ENCODE measurements at places on chromosomes 12 and 14.
A peak's percentile ranks its signal among the peaks of the same experiment; 100 is the strongest.

GRCh38 chr12:6950811-6951540, at the start of gene PTPN6:
Gene PTPN6, plus strand, starts transcription at chr12:6951356. Its CDS starts 157 bp downstream, at chr12:6951513.
- DNase-seq, result no peak

GRCh38 chr12:118136559-118137003, 657 bp downstream of the PEBP1 start:
- DNase-seq, result no peak

- DNase-seq, result no peak
Observed at GRCh38 chr12:119258556-119258955, 76.0 kb upstream of the CCDC60 start.

DNA sequence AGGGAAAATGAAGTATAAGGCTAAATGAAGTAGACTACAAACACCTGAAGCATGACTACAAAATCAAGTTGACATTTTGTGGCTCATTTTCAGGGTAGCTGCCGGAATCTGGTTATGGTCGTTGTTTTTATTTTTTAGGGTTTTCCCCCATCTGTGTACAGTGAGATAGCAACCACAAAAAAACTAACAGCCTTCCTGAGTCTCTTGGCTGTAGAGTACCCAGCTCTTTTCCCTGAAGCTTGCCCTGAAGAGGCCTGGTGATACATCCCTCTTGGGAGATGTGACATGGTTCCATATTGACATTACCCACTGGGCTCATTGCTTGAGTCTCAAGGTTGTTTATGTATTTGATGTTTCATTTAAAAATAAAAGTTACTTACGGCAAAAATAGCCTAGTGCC, 424.0 kb downstream of the ZFP36L1 start:
- no peak for DNase-seq

- DNase-seq, result no peak
Observed at GRCh38 chr12:113322343-113322742, 12.6 kb downstream of the SLC8B1 start.

GRCh38 chr12:114506651-114507050, 100.7 kb upstream of the TBX5 start:
- DNase-seq, result no peak

GRCh38 chr12:64706857-64707256, 52.3 kb downstream of the GNS start:
- no peak for DNase-seq

GRCh38 chr14:55436519-55436918, 3.9 kb downstream of the TBPL2 start:
- no peak for DNase-seq

DNA sequence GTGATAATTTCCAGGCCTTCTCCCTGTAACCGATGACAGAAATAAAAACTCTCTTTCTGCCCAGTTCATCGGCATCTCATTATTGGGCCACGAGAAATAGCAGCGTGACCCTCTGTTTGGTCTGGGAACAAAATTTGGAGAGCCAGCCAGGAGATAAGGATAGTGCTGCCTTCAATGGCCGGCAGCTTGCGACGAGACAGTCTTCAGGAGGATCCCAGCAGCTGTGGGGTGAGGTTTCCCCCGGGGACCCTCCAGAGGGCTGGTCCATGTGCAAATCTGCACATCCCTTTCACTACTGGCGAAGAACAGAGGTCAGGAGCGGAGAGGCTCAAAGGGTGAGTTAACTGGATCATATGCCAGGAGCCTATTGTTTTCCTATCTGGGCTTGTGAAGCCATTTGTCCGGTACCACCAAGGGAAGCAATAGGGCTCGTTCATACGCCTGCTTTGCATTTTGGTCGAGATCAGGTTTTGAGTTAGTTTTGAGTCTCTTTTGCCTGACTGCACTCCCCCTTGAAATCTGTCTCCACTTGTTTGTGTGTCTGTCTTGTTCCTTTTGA, 4.8 kb downstream of the SLC39A2 start:
- DNase-seq, result no peak

DNA sequence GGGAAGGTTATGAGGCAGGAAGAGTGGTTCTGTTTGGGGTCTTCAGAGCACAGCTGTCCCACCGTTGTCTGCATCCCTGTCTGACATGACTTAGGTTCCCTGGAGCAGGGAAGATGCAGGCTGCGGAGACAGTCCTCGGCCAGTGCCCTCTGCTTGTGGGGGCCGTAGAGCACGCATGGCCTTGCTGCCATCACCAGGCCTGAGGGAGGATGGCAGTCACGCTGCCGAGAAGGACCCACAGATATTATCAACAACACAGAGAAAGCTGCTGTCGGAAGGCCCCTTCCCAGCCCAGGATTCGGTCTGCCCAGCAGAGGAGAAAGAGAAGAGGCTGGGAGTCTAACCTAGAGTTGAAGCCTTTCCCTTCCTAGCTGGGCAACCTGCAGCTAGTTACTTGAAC, 35.0 kb downstream of the ERH start:
- DNase-seq, result no peak

- DNase-seq, result no peak
Observed at GRCh38 chr12:132602572-132603239, 7.7 kb downstream of the LRCOL1 start.

DNA sequence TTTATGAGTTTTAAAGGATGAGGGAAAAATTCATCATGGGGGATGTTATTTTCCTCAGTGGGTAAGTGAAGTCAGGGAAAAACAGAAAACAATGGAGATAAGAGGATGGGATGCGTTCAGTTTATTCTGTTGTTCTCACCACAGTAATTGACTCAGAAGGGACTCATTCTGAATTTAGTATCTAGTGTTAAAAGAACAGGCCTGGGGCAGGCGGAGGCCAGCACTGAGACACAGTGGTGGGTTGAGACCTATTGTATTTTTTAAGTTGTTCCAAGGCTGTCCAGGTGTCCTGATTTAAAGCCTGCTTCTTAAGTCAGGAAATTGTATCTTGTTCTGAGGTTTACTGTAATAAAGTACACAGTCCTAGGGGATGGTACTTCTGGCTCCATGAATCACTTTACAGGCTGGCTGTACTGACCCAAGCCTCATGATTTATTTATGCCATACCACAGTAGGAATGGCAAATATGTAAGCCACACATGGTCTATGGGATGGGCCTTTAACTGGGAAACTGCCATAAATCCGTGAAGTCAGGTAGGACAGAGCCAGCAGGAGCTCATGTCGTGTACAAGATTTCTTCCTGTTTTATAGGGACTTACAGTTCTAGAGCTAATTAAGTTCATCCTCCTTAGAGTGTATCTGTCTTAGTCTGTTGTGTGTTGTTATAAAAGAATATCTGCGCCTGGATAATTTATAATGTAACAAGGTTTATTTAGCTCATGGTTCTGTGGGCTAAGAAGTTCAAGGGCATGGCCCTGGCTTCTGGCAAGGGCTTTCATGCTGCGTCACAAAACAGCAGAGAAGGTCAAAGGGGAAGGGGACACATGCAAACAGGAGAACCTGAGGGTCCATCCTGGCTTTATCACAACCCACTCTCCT, 244.1 kb downstream of the FBXL14 start:
- DNase-seq, result no peak

DNA sequence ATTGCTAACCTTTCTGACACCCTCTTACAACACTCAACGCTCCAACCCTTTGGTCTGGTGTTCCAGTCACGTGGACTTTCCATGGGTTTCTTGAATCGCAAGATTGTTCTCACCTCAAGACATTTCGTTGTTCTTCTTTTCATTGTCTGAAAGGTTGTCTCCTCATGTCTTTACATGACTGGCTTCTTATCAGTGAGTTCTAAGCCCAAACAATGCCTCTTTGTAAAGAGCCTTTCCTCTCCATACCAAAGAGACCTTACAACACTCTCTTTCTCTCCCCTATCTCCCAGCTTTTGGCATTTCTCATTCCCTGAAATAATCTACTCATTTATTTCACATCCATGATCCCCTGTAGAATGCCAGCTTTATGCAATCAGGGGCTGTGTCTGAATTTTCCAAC, 1144.8 kb downstream of the AACS start:
- no peak for DNase-seq

- DNase-seq, result no peak
Observed at GRCh38 chr14:52352061-52352491, 38.0 kb downstream of the PTGER2 start.

GRCh38 chr14:60736494-60736893, 1.9 kb downstream of the MNAT1 start:
- no peak for DNase-seq

- no peak for DNase-seq
Observed at GRCh38 chr12:12564911-12565310, 2.2 kb upstream of the DUSP16 start.

DNA sequence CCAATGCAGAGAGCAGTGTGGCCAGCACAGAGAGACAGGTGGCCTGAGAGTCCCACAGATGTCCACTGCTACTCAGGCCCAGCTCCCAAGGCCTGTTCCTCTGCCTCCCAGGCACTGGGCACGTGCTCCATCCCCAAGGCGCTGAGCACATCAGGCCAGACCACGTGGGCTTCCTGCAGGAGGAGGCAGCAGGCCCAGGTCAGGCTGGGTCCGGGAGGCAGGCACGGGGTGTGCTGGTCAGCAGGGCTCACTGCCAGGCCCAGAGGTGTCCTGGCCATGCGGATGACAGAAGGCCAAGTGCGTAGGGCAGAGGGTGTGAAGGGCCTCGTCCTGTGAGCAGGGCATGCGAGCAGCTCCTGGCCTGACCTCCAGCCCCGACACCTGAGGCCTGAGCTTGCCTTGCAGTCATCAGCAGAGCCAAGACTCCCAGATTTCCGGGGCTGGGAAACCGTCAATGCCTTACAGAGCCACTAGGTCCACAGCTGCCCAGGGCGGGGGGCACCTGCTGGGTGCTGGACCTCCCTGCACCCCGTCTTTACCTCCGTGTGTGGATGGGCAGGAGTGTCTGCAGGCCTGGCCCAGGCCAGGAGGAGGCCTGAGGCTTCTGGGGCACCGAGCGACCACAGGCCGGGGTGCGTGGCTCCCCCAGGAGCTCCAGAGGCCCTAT, 14.9 kb downstream of the TRMT61A start:
- no peak for DNase-seq

DNA sequence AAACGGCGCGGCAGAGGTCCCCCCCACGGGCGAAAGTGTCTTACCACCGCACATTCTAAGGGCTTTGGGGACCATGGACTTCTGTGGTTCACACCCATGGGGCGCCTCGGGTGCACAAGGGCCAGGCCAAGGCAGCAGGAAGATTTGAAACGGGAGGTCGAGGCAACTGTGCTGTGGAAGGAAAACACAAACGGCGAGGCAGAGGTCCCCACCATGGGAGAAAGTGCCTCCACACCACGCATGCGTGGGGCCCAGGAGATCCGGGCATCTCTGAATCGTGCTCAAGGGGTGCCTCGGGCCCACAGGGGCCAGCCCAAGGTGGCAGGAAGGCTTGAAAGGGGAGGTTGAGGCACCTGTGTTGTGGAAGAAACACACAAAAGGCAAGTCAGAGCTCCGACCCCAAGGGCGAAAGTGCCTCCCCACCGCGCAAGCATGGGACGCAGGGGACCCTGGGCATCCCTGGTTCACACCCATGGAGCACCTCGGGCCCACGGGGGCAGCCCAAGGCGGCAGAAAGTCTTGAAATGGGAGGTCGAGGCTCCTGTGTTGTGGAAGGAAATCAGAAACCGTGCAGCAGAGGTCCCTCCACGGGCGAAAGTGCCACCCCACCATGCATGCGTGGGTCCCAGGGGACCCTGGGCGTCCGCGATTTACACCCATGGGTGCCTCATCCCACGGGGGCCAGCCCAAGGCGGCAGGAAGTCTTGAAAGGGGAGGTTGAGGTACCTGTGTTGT, 371.0 kb downstream of the ALG10 start:
- DNase-seq, result no peak

- no peak for DNase-seq
Observed at GRCh38 chr12:106776897-106777296, 2.4 kb downstream of the RIC8B start.

GRCh38 chr12:52139579-52140062, 52.2 kb downstream of the KRT80 start:
- DNase-seq, result peak; percentile 37

GRCh38 chr14:68208626-68209317, 389.2 kb downstream of the RAD51B start:
- no peak for DNase-seq

- DNase-seq, result no peak
Observed at GRCh38 chr14:78690836-78691235, 520.7 kb downstream of the NRXN3 start.
